ENCODE measurements at places on chromosomes 11 and 22. TPM values are rescaled to one million over a fixed set of nuclear protein-coding genes. Genes with fewer than 3 reads are reported as not detected.

DNA sequence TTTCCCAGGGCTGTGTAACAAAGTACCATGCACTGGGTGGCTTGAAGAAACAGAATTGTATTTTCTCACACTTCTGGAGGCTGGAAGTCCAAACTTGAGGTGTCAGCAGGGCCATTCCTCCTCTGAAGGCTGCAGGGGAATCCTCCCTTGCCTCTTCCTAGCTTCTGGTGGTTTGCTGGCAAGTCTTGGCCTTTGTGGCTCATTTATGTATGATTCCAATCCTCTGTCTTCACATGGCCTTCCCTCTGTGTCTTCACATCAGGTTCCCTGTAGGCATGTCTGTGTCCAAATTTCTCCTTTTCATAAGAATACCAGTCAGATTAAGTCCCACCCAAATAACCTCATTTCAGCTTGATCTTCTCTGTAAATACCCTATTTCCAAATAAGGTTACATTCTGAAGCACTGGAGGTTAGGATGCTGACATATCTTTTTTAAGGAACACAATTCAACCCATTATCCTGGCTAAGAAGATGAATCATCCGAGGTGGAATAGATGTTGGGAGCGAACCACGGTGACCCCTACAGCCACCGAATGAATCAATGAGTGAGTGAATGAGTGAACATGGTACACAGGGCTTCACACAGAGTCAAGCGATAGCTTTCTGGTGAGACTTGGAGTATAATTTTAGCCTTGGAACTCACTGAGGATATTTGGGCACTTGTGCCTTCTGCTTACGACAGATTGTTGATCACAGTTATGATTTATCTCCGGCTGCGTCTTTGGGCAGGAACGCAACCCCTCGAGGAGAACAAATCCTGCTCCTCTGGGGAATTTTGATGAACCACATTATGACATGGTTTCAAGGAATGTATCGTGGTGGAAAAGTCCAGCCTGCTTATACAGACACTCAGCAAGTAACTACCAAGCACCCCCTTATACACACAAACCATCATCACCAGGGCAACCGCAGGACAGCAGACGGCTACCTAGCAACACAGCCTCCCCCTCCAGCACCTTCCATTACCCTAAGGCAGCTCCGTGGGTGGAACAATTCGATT lies 34.3 kb upstream of the MICAL2 start:
- no peak overlapping the region for H3K27ac ChIP-seq
- no peaks in the 10 kb centered on the region for H3K36me3 ChIP-seq
- no peaks in the 10 kb centered on the region for H3K27me3 ChIP-seq
- peak; percentile 75 for DNase-seq

The SIK2 gene
- 40.1 TPM for total RNA-seq

- H3K4me1 ChIP-seq = peaks cover 10% of the 10 kb centered on the region
- H3K27me3 ChIP-seq = no peaks in the 10 kb centered on the region
- peak overlapping the region; percentile 84 for H3K4me3 ChIP-seq
- H3K36me3 ChIP-seq = no peaks in the 10 kb centered on the region
Observed at GRCh38 chr11:73141031-73141308, 1.1 kb downstream of the FCHSD2 start.

DNA sequence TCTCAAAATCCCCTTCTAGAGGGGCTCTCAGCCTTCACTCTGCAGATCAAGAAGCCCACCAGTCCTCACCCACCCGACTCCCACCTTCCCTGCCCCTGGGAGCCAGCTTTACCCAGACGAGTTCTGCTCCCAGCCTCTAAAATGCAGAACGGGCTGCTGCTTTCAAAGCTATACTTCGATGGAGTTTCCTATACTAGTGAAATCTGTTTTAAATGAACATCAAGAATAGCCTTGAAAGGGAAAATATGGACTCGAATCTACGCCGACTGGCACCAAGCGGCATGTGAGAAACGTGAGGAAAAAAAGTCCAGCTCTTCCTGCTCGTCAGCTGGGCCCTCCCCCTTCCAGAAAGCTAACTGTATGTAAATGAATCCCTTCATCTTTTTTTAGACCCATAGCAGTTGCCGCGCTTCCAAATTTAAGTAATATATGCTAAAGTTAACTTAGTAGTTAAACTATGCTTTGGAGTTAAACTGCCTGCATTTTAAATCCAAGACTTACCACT lies 211.7 kb downstream of the NTM start:
- DNase-seq = no peak
- no peak overlapping the region for H3K27ac ChIP-seq
- no peak overlapping the region for H3K4me3 ChIP-seq
- no peaks in the 10 kb centered on the region for H3K27me3 ChIP-seq

DNA sequence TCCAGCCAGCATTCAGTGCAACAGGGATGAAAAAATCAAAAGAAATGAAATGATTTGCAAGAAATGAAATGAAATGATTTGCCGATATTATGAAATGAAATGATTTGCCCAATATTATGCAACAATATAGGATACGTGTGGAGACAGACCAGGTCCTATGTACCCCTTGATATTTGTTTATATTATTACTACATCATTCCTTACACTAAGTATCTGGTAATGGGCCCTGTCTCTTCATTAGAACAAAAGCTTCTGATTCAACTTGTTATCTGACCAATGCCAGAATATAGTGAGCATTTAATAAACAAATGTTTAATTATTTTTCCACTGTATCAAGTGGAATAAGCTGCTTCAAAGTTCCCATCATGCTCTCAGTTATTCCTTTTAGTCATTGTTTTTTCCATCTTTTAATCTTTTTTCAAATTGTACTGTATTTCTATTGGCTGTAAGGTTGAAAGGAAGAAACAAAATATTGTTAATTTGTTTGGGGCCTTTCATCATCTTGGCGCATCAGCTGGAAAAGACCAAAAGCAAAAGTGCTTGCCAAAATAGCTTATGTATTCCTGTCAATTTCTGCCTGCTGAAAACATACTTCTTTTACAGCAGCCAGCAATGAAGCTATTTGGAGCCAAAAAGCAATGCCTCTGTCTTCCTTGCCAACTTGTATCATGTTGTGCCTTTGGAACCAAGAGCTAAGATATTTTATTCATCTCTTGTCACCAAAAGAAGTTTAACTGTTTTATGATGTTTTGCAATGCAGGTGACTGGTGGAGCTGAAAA lies 2314.9 kb downstream of the LRRC4C start:
- H3K4me3 ChIP-seq = no peak overlapping the region
- no peaks in the 10 kb centered on the region for H3K27me3 ChIP-seq
- no peaks in the 10 kb centered on the region for H3K4me1 ChIP-seq
- H3K36me3 ChIP-seq = no peaks in the 10 kb centered on the region
- no peak overlapping the region for H3K27ac ChIP-seq
- DNase-seq = no peak

DNA sequence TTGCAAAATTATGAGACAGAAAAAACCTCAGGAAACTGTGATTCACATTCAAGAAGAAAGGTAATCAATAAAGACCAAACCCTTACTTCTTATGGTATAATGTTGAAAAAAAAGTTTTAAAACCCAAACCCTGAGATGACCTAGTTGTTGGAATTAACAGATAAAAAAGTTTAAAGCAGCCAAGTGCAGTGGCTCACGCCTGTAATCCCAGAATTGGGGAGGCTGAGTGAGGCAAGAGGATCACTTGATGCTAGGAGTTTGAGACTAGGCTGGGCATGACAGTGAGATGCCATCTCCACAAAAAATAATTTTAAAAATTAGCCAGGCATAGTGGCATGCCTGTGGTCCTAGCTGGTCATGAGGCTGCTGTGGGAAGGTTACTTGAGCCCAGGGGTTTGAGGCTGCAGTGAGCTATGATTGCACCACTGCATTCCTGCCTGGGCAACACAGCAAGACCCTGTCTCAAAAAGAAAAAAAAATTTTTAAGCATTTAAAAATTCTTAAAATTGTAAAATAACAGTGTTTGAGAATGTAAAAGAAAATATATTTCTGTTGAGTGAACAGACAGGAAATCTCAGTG lies 85.1 kb downstream of the EFCAB6 start:
- no peak for DNase-seq
- no peaks in the 10 kb centered on the region for H3K36me3 ChIP-seq
- no peak overlapping the region for H3K4me3 ChIP-seq
- H3K27me3 ChIP-seq = no peaks in the 10 kb centered on the region
- no peaks in the 10 kb centered on the region for H3K4me1 ChIP-seq
- no peak overlapping the region for H3K27ac ChIP-seq

DNA sequence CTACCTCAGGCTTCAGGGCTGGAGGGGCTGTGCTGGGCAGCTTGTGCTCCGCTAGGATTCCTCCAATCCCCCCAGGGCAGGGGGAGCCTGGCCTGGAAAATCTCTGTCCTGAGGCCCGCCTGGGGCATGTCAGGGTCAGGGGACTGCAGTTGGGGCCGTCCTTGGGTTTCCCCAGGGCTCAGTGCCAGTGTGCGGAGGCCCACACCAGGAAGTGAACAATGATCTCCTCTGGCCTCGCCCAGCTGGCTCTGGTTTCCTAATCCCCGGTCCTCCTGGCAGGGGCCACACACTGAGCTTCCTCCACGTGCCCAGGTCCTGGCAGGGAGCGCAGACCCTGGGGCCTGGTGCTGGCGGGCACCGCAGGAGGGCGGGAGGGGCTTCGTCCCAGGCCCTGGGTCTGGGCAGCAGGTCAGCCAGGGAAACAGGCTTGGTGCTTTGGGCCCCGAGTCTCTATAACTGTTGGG lies 1.4 kb upstream of the MUC2 start:
- no peak overlapping the region for H3K4me3 ChIP-seq
- no peaks in the 10 kb centered on the region for H3K36me3 ChIP-seq
- H3K4me1 ChIP-seq = no peaks in the 10 kb centered on the region
- H3K27ac ChIP-seq = no peak overlapping the region

GRCh38 chr22:37196539-37197450 lies 8.7 kb upstream of the C1QTNF6 start:
- peaks cover 34% of the 10 kb centered on the region for H3K4me1 ChIP-seq
- DNase-seq = peak; percentile 38
- peak overlapping the region; percentile 94 for H3K27ac ChIP-seq
- no peaks in the 10 kb centered on the region for H3K36me3 ChIP-seq

DNA sequence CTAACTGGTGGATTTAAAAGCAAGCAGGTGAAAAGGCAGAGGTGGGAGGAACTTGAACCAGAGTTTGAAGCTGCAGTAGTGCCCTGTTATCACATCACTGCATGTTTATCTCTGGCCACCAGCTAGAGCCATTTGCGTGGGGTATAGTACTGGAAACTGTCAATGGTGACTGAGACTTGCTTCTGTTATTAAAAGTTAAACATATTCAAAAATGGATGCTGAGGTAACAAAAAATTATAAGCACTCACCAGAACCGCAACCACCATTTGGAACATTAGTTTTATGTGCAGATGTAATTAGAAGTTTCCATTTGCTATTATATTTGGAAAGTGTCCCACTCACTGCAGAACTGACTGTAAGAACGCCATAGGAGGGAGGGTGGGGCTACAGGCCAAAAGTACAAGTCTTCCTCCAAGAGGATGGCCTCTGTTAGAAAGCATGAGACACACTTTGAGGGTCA lies 1.2 kb upstream of the CD59 start:
- H3K36me3 ChIP-seq = peaks cover 2% of the 10 kb centered on the region
- no peak overlapping the region for H3K4me3 ChIP-seq
- peaks cover 2% of the 10 kb centered on the region for H3K4me1 ChIP-seq
- H3K27ac ChIP-seq = peak overlapping the region; percentile 97
- H3K27me3 ChIP-seq = no peaks in the 10 kb centered on the region

- no peak overlapping the region for H3K27ac ChIP-seq
- DNase-seq = no peak
- no peak overlapping the region for H3K4me3 ChIP-seq
- H3K4me1 ChIP-seq = no peaks in the 10 kb centered on the region
Observed at GRCh38 chr11:44611687-44612434, 46.4 kb downstream of the CD82 start.

- H3K4me3 ChIP-seq = no peak overlapping the region
- H3K27ac ChIP-seq = no peak overlapping the region
- no peaks in the 10 kb centered on the region for H3K36me3 ChIP-seq
- H3K4me1 ChIP-seq = no peaks in the 10 kb centered on the region
Observed at GRCh38 chr11:121249039-121249663, 43.4 kb upstream of the SC5D start.

DNA sequence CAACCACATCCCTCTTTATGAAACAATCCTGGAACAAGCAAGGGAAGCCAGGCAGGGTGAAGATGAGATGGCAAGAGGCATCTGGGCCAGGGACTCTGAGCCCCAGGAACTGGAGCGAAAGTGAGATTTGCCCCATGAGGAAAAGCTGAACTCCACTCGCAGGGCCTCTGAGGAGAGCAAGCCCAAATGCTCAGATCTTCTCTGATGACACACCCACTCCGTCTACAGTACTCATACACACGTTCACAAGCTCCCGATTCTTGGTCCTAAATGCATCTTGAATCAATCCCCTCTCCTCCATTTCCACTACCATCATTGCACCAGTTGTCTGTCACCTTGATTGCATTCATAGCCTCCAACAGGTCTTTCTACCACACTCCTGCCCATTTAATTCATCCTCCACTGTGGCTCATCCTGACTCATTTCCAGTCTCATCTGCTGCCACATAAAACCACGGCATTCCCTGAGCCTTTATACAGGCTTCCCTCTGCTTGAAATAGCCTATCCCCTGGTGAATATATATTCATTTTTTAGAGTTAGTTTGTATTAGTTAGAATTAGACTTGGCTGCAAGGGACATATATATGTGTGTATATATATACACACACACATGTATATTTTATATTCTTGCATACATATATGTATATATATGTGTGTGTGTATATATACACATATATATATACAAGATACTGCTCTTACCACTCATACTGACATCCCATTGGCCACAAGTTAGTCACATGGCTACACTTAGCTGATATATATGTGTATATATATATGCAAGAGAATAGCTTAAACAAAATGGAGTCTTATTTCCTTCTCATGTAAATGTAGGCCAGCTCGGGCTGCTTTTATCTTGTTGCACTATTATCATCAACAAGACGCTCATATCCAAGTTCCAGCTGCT lies 1.4 kb upstream of the APOA5 start:
- no peak for DNase-seq
- no peak overlapping the region for H3K27ac ChIP-seq
- no peak overlapping the region for H3K4me3 ChIP-seq
- H3K36me3 ChIP-seq = no peaks in the 10 kb centered on the region

- no peak overlapping the region for H3K4me3 ChIP-seq
- no peaks in the 10 kb centered on the region for H3K27me3 ChIP-seq
Observed at GRCh38 chr11:8281266-8281665, 17.6 kb upstream of the LMO1 start.

The SCUBE2 gene
- 3.5 TPM for total RNA-seq

- H3K4me1 ChIP-seq = no peaks in the 10 kb centered on the region
- H3K36me3 ChIP-seq = no peaks in the 10 kb centered on the region
- DNase-seq = no peak
- peaks cover 85% of the 10 kb centered on the region for H3K27me3 ChIP-seq
- H3K27ac ChIP-seq = no peak overlapping the region
Observed at GRCh38 chr11:31822175-31822926, 11.2 kb upstream of the PAX6 start.

GRCh38 chr22:46047841-46048595 lies 71.1 kb upstream of the WNT7B start:
- no peaks in the 10 kb centered on the region for H3K4me1 ChIP-seq
- H3K27me3 ChIP-seq = no peaks in the 10 kb centered on the region
- H3K27ac ChIP-seq = no peak overlapping the region
- no peaks in the 10 kb centered on the region for H3K36me3 ChIP-seq
- peak; percentile 28 for DNase-seq
- no peak overlapping the region for H3K4me3 ChIP-seq

The SLC29A2 gene
- 10.4 TPM for total RNA-seq

All from kidney (tissue), 22 donors.